GM03348 (cell line): ENCODE measurements at places on chromosomes 5 and 9.

GRCh38 chr9:88280816-88281382 is 107.3 kb upstream of the SPIN1 start:
- DNase-seq, result no peak

DNA sequence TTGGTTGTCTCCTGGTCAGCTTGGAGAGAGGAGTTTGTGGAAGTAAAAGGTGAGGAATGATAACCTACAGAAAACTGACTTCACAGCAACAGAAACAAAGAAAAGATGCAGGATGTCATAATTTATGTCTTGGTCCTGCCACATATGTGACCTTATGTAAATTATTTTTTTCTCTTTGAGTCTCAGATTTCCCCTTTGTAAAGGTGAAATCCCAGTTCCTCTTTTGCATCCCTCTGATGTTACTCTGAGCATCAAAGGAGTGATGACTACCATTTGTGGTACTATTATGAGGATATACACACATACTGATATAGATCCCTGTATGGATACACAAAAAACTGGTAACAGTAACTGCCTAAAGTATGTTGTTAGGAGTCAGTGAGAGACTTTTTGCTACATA is 1.4 kb upstream of the THG1L start:
- DNase-seq, result no peak

GRCh38 chr5:130402906-130403305 is 498.6 kb downstream of the CHSY3 start:
- DNase-seq, result no peak

DNA sequence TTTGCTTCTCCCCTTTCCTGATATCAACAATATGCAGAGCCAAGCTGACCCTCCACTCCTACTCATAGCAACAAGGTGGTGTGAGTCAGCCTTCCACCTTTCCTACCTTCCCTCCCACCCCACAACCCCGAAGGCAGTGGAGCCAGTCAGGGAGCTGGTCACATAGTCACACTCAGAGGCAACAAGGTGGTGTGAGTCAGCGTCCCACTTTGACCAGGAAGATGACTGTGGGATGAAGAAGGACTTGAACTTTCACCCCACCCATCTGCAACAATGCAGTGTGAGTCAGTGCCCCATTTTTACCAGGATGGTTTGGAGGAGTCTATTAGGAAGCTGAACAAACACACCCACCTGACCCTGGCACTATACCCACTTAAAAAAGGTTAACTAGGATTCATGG is 30.1 kb upstream of the ZNF782 start:
- peak; percentile 46 for DNase-seq

DNA sequence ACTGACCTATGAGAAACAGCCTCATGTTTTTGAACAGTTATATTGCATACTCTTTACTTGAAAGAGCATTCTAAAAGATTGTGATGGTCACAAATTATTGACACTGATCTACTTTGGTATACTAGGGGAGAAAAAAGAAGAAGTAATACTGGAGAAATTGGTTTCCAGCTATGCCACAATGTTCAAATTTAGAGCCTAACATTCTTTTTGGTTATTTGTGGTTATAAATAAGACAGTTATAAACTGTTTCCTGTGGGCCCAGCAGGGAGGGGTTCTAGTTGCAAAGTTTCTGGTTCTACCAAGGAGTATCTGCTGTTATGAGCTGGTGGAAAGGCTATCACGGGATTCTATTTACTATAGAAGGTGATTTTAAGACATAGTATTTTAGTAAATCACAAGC is 4.8 kb downstream of the CWC27 start:
- DNase-seq, result no peak

DNA sequence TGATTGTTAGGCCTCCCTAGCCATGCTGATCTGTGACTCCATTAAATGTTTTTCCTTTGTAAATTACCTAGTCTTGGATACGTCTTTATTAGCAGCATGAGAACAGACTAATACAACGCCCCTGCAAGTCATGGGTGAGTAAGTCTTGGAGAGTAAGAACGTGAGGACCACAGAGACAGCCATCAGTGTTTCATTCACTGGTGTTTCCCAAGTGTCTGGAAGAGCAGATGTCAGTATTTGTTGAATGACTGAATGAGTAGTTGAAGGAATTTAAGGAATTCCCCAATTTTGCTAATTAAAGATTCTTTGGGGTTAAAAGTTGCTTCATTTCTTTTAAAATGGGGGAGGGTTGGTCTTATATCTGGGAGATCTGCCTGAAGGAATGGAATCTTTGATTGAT is 178.8 kb downstream of the TRIO start:
- peak; percentile 35 for DNase-seq

DNA sequence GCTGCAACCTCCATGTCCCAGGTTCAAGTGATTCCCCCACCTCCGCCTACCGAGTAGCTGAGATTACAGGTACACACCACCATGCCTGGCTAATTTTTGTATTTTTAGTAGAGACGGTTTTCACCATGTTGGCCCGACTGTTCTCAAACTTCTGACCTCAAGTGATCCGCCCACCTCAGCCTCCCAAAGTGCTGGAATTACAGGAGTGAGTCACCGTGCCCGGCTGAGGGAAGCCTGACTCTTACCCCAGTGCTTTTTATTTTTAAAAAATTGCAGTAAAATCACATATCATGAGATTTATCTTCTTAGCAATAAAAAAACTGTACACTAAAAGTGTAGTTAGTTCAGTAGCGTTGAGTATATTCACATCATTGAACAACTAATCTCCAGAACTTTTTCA is 105.3 kb downstream of the SLIT3 start:
- no peak for DNase-seq

DNA sequence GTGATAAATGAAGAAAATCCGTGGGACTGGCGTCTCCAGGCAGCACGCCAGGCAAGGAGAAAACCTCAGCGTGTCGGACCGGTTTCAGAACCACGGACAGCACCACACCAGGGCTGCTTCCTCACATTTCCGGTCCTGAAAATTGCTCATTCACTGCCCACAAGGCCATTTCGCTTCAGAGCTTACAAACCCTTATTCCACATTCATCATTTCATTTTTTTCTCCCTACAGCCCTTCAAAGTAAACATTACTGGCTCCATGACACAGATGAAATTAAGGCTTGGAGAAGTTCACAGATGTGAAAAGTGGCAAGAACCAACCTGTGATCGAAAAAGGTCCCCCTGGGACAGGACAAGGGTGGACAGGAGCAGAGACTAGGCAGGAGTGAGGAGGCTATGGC is 1.5 kb upstream of the GPRIN1 start:
- DNase-seq, result peak; percentile 87
